Stimulated activated CD4-positive, alpha-beta T cell treated with anti-CD3 and anti-CD28 coated beads, Interleukin-12 subunit alpha, Interleukin-12 subunit beta, amount 100 ng/mL, for 4 hours (primary cell): ENCODE measurements at places on chromosomes 12 and 14.

GRCh38 chr12:104319918-104320626 lies 16.5 kb downstream of the EID3 start:
- no peak for DNase-seq

GRCh38 chr12:132245521-132246101 lies 83.8 kb downstream of the GALNT9 start:
- no peak for DNase-seq

GRCh38 chr12:52073531-52074381 lies 4.0 kb downstream of the ATG101 start:
- no peak for DNase-seq

DNA sequence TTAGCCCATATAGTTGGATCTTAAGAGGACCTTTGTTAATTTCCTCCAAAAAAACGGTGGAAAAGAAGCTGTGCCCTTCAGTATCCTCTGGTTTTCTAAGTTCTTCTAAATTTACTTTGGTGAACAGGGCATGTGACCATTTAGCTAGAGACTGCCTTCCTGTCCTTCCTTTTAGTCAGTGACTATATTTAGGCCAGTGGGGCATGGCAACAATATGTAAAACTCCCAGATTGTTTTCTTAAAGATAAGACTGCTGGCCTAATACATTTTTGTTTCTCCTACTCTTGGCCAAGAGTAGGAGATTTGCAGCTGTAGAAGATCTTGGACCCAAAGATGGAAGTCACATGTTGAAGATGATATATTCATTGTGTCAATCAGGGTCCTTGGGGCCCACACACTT lies 325.1 kb upstream of the DCN start:
- no peak for DNase-seq

DNA sequence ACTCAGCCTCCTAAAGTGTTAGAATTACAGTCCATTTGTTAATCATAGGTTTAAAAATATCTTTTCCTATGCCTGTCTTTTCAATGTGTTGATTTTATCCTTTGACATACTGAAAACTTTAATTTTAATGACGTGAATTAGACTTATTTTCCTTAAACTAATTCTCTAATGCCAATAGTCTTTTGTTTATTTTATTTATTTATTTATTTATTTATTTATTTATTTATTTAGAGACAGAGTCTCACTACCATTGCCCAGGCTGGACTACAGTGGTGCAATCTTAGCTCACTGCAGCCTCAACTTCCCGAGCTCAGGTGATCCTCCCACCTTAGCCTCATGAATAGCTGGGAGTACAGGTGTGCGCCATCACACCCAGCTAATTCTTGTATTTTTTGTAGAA lies 694.5 kb downstream of the TRHDE start:
- DNase-seq: no peak

DNA sequence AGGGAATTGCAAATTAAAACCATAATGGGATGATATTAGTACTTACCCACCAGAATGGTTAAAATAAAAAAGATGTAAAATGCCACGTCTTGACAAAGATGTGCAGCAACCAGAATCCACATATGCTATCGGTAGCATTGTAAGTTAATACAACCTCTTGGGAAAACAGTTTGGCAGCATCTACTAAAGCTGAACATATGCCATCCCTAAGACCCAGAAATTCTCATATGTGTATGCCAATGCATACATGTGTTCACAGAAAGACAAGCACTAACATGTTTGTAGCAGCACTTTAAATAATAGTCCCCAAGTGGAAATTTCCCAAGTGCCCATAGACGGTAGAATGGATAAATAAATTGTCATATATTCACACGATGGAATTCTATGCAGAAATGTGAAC lies 28.3 kb upstream of the SLC5A8 start:
- DNase-seq: no peak

GRCh38 chr12:54394281-54394719 lies 9.8 kb upstream of the ZNF385A start:
- peak; percentile 35 for DNase-seq

- DNase-seq: no peak
Measured at GRCh38 chr14:70784886-70785285, 24.4 kb downstream of the MAP3K9 start.

GRCh38 chr12:42996869-42997431 lies 407.4 kb upstream of the PRICKLE1 start:
- DNase-seq: no peak

GRCh38 chr12:9163392-9163791 lies 44.8 kb downstream of the PZP start:
- DNase-seq: no peak

DNA sequence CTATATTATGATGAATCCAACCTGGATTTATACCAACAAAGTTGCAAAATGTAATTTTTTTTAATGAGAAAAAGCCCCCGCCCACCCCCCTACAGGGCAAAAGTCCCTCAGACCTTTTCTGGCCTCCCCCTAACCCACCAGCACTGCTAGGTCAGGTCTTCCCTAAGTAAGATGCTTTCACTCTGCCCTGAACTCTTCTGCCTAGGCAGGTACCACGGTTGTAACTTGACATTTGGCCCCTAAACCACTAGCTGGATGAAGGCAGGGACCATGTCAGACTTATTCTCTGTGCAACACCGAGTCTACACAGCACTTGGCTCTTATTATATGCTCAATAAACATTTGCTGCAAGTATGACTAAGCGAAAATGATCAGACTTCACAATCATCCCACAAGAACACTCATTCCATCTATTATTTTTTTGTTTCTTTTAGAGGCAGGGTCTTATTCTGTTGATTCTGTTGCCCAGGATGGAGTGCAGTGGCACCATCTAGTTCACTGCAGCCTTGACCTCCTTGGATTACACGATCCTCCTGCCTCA lies 63.2 kb downstream of the SPRING1 start:
- DNase-seq: no peak

DNA sequence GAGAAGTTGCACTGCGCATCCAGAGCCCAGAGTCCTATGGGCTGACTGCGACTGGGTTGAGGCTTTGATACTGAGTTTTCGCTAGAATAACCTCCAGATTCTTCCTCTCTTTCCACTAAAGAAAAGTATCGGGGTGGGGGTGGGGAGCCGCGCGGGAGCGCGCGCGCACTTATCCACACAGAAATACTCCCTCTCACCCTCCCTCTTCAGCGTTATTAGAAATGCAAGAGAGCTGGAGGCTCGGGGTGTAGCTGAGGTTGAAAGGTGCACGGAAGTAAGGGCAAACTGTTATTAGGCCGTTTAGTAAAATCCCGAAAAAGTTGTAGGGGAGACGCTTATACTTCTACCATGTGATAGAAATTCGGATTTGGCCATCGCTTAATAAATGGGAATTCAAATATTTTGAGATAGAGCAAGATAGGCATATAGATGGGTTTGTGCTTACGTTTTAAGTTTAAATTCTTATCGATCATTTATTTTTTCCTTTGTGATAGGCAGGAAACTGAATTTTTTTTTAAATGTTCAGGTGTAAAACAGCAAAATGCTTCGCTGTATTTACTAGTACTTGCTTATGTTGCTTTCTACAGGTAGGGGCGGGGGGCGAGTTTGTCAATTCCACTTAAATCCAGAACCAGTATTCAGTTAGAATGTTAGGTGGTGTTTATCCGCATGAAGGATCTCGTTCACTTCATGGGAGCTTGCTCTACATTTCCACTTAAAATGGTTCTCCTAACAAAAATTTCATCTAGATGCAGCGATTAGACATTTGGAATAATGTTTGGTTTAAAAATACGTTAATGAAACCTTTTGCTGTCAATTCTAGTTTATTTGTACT lies 1.1 kb downstream of the ARHGAP5 start:
- no peak for DNase-seq

- no peak for DNase-seq
Measured at GRCh38 chr12:32063796-32064195, 42.9 kb upstream of the BICD1 start.

- DNase-seq: no peak
Measured at GRCh38 chr12:77031745-77032144, 33.6 kb downstream of the E2F7 start.

GRCh38 chr14:98775892-98776291 lies 496.1 kb downstream of the BCL11B start:
- no peak for DNase-seq

DNA sequence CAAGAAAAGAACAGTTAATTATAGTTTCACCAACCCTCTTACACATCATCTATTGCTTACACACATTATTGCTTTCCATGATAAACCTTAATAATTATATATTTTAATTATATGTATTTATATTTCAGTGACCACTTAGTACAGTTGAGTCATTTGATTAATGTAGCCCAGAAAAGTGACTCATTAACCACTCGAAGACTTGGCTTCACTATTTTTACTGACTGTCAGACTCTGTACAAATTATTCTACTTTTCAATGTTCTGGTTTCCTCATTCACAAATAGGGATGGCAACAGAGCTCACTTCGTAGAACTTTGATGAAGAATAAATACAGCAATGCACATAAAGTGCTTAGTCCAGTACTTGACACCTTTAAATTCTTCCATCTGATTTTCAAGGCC lies 98.3 kb downstream of the CFAP54 start:
- DNase-seq: no peak

GRCh38 chr14:85895603-85896002 lies 365.7 kb downstream of the FLRT2 start:
- DNase-seq: no peak

GRCh38 chr12:112750971-112751370 lies 40.6 kb upstream of the RPH3A start:
- no peak for DNase-seq

DNA sequence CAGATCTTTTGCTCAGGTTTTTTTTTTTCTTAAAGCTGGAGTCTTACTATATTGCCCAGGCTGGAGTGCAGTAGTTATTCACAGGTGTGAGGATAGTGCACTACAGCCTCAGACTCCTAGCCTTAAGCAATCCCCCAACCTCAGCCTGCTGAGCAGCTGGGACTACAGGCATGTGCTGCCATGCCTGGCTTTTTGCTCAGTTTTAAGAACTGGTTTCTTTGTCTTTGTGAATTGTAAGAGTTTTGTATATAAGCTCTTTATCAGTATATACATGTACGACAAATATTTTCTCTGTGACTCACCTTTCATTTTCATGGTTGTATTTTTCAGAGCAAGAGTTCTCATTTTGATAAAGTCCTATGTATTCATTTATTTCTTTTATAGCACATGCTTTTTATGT lies 33.3 kb upstream of the C2CD5 start:
- DNase-seq: no peak

DNA sequence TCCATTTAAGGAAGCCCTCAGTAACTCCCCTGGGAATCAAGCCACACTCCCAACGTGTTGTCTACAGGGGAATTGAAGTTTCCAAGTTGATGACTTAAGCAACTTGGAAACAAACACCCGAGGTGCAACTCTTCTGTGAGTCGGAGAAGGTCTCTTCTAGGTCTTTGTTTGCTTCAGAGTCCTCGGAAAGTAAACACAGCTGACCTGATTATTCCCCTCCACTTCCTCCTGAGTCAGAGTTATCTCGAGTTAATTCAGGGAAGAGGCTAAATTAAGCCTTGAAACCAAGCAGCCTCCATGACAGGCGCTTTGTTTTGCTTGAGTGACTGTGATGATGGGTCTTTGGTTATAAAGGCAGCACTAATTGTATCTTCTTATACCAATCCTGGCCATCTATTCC lies 41.8 kb downstream of the TUNAR start:
- no peak for DNase-seq

GRCh38 chr14:43215524-43215923 lies 1291.6 kb downstream of the FSCB start:
- no peak for DNase-seq

DNA sequence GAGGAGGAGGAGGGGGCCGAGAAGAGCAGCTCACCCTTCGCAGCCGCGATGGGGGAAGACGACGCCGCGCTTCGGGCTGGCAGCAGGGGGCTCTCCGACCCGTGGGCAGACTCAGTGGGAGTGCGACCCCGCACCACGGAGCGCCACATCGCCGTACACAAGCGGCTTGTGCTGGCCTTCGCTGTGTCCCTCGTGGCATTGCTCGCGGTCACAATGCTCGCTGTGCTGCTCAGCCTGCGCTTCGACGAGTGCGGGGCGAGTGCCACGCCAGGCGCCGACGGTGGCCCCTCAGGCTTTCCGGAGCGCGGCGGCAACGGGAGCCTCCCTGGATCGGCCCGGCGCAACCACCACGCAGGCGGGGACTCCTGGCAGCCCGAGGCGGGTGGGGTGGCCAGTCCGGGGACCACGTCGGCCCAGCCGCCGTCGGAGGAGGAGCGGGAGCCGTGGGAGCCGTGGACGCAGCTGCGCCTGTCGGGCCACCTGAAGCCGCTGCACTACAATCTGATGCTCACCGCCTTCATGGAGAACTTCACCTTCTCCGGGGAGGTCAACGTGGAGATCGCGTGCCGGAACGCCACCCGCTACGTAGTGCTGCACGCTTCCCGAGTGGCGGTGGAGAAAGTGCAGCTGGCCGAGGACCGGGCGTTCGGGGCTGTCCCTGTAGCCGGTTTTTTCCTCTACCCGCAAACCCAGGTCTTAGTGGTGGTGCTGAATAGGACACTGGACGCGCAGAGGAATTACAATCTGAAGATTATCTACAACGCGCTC lies 745 bp downstream of the TRHDE start:
- DNase-seq: no peak

GRCh38 chr14:93731753-93732152 lies 56.5 kb downstream of the PRIMA1 start:
- no peak for DNase-seq

DNA sequence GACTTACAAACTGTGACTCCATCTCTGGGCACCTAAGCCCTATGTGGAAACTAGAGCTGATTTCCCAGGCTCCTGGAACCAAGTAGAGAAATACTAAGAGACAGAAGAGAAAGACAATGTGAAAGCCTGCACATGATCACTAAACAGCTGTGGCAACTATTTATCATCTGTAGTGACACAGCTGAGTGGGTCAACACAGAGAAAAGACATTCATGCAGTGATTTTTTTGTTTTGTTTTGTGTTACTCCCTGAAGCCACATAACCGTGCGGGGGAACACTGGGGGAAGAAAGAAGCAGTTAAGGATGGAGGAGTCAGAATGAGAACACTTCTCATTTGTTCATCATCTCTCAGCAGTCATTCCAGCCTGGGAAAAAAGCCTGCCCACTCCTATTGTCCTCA lies 1.5 kb downstream of the PRR4 start:
- no peak for DNase-seq

DNA sequence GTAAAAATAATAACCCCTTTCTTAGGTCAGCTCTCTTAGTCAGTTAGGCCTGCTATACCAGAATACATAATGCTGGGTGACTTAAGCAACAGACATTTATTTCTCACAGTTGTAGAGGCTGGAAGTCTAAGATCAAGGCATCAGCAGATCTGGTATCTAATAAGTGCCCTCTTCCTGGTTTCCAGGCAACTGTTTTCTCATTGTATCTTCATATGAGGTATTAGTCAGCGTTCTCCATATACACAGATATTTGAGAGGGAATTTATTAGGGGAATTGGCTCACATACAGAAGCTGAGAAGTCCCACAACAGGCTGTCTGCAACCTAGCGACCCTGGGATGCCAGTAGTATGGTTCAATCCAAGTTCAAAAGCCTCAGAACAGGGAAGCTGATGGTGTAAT lies 896.0 kb downstream of the GALC start:
- no peak for DNase-seq

- no peak for DNase-seq
Measured at GRCh38 chr14:75406856-75407255, 21.0 kb upstream of the JDP2 start.

GRCh38 chr12:117212563-117213190 lies 22.4 kb upstream of the FBXO21 start:
- DNase-seq: peak; percentile 59
